ENCODE measurements at places on chromosomes 2 and 18.

DNA sequence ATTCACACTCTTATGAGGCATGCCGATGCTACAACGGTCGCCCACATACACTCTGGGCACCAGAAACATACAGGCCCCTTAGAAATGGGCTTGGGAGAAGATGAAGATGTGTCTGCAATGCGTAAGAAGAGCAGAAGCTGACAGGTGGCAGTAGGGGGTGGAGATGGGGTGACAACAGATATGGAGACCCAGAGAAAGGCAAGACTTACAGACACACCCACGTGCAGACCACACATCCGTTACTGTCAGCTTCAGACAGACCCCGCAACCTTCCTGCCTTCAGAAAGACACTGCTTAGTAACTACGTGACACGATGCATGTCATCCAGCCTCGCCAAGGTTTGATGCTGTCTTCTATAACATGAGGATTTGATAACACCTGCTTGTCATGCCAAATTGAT lies 89.5 kb downstream of the ZFP36L2 start:
- DNase-seq, result peak; percentile 83

- DNase-seq, result no peak
Observed at GRCh38 chr2:160242893-160243564, 43.0 kb upstream of the ITGB6 start.

- DNase-seq, result no peak
Observed at GRCh38 chr18:74473976-74474640, 17.0 kb upstream of the DIPK1C start.

GRCh38 chr2:130981667-130982066 lies 111.6 kb downstream of the FAM168B start:
- no peak for DNase-seq

GRCh38 chr18:24741965-24742724 lies 281.7 kb downstream of the HRH4 start:
- no peak for DNase-seq

GRCh38 chr2:102439065-102439695 lies 16.2 kb downstream of the IL18RAP start:
- no peak for DNase-seq

DNA sequence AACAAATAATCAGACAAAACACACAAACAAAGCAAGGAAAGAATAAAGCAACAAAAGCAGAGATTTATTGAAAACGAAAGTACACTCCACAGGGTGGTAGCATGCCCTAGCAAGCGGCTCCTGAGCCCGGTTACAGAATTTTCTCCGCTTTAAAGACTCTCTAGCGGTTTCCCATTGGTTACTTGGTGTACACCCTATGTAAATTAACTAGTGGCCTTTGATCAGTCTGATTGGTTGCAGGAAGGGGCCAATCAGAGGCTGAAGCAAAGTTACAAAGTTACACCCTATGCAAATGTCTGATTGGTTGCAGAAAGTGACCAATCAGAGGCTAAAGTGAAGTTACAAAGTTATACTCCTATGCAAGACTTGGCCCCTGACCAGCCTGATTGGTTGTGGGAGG lies 242.9 kb downstream of the LDLRAD4 start:
- no peak for DNase-seq

- no peak for DNase-seq
Observed at GRCh38 chr2:233029321-233029720, 3.2 kb upstream of the NEU2 start.

- DNase-seq, result no peak
Observed at GRCh38 chr2:28510184-28510583, 14.3 kb downstream of the PLB1 start.

GRCh38 chr18:68221111-68221724 lies 493.7 kb downstream of the TMX3 start:
- DNase-seq, result no peak

DNA sequence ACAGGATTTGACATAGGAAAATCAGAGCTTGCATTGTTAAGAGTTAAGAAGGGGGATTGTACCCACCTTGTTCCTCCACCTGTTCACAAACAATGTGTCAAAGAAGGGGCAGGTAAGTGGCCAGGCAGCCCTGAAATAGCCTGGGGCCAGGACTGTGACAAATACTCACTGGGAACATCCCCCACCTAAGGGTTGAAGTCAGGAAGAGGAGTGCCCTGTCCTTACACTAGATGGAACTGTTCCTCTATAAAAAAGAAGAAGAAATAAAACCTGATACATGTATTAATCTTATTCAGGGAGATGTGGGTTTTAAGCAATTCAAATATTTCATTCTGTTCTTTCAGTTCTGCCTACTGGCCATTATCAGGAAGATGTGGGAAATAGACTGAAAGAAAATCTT lies 41.9 kb downstream of the TACR1 start:
- DNase-seq, result no peak

DNA sequence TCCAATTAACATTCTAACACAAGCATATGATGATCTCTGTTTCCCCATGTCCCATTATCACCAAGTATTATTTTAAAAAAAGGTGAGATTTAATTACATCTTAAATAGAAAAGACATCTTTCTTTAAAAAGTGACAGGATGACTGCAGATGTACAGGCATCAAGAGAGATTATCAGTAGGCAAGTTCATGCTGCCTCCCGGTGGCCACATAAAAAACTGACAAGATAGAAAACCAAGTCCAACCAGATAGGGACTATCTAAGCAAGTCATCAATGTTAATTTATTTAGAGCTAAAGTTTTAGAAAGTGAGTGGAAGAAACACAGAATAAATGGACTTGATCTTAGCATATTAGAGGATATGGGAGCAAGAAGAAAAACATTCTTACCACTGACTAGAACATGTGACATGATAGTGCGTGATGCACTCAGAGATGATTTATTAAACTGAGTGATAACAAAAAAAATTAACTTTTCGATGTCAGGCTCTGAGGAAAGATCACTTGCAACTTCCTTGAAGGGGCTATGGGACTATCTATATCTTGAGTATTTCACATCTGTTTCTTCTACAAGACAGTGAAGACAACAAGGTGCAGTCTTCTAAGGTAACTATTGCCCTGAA lies 5.4 kb upstream of the TDRD15 start:
- DNase-seq, result peak; percentile 5

DNA sequence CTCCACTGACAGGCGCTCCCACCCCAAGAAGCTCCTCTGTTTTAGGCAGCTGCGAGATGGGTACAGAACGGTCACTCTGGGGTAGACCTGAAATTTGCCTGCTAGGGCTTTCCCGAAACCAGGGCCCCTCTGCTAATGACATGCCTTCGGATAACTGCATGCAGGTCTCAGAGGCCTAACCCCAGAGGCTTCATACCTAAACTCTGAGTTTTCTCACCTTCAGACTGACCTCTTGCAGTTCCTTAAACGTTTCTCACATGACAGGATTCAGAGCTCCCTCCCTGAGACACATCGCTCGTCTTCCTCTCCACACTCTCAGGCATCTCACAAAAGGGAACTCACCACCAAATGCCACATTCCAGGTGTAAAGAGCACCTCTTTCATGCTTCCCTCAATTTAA lies 11.3 kb upstream of the KLHL29 start:
- DNase-seq, result no peak

DNA sequence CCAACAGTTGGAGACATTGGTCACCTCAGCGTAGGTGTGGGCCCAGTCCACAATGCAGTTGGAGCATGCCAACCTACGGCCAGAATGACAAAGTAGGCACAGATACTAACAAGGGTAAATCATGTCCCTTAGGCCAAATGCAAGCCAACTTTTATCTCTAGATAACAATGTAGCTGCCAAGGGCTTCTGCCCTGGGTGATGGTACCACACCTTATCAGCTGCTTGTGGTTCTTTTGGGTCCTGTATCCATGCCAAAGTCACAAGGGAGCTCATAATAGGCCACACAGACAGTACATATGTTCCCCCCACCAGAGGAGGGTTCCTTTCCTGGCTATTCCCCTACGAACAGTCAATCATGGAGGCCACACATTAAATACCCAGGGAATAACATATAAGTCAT lies 19.1 kb downstream of the PHOSPHO2 start:
- DNase-seq, result no peak

- DNase-seq, result no peak
Observed at GRCh38 chr2:18777250-18777812, 188.0 kb upstream of the NT5C1B start.

DNA sequence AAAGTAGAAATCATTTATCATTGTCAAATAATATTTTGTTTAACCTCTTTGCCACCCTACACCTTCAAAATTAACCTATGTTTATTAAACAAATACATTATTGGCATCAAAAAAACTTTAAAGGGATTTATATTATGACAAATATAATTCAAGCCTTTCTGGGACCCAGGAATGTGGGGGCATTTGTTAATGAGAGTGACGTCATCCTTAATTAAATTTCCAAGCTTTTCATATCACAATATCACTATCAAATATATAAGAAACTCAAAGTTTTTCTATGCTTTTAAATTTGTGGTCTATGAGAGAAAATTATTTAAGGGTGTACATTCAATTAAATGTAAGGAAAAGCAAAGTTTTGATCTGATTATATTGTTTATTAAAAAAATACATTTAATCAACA lies 307.4 kb upstream of the POU3F3 start:
- no peak for DNase-seq
